Activated CD4-positive, alpha-beta T cell treated with anti-CD3 and anti-CD28 coated beads, Interleukin-2, amount 50 U/mL, for 4 hours (primary cell): ENCODE measurements at places on chromosomes 13 and 19.

DNA sequence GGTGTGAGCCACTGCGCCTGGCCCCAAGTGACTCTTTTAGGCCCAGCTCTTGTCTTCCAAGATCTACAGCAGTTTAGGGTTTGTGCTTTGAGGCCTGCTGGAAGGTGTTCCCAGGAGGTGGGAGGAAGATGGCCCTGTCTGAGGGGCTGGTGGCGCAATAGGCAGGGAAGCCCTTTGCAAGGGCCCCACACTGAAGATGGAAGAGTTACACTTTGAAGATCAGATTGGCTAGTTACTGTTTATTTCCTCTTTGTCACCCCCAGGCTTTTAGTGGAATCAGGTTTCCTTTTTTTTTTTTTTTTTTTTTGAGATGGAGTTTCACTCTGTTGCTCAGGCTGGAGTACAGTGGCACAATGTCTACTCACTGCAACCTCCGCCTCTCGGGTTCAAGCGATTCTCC is 1.9 kb upstream of the RABAC1 start:
- no peak for DNase-seq

- DNase-seq = no peak
Measured at GRCh38 chr19:37718304-37718703, 1.3 kb downstream of the ZNF607 start.

DNA sequence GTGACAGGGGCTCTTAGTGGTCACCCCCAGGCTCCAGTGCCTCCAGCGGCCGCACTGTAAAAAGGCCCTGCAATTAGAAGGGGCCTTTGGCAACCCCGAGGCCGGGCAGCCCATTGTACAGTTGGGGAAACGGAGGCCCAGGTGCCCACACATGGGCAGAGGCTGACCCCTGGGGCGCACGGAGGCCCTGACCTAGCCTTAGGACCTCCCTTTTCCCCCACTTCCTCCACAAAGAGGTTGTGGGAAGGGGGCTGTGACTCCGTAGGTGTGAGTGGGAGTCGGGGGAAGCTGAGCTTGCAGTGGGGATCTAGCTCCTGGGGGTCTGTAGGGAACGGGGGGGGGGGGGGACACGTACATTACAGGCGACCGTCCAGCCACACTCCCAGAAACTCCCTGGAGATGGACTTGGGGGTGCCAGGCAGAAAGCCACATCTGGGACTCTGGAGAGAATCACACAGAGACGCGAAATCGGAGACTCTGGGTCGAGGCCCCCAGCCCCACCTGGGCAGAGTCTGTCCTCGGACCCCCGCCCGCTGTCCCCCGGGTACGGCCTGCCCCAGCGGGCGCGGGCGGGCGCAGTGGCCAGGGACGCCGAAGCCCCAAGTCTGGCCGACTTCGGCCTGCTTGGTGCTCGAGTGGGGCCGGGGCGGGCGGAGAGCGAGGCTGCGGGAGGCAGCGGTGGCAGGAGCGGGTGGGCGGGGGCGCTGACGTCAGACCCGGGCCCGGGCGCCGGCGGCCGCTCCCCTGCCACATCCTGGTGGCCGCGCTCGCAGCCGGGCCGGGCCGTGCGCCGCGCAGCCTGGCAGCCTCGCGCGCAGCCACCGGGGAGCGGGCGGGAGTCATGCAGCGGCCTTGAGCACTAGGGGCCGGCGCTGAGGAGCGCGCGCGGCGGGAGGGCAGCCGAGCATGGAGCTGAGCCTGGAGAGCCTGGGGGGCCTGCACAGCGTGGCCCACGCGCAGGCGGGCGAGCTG is at the start of gene ONECUT3:
Gene ONECUT3 (plus strand): TSS at position 750 of the 972 bp plus-strand sequence. CDS start 157 bp downstream, at position 907.
- no peak for DNase-seq

DNA sequence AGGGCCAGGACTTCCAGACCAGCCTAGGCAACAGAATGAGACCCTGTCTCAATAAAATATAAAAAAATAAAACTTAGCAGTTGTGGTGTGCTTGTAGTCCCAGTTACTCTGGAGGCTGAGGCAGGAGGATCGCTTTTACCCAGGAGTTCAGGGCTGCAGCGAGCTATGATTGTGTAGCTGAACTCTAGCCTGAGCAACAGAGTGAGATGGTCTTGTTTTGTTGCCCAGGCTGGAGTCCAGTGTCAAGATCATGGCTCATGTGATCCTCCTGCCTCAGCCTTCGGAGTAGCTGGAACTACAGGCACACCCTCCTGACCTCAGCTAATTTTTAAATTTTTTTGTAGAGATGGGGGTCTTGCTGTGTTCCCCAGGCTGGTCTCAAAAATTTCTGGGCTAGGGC is 4.3 kb upstream of the JUNB start:
- no peak for DNase-seq

GRCh38 chr13:87131611-87132010 is 539.6 kb upstream of the SLITRK5 start:
- DNase-seq = no peak

- DNase-seq = no peak
Measured at GRCh38 chr13:58994777-58995176, 1169.0 kb downstream of the DIAPH3 start.
